ENCODE measurements at places on chromosomes 3 and 15.

GRCh38 chr3:148833223-148833622, 5.6 kb downstream of the CPB1 start:
- no peak for DNase-seq

DNA sequence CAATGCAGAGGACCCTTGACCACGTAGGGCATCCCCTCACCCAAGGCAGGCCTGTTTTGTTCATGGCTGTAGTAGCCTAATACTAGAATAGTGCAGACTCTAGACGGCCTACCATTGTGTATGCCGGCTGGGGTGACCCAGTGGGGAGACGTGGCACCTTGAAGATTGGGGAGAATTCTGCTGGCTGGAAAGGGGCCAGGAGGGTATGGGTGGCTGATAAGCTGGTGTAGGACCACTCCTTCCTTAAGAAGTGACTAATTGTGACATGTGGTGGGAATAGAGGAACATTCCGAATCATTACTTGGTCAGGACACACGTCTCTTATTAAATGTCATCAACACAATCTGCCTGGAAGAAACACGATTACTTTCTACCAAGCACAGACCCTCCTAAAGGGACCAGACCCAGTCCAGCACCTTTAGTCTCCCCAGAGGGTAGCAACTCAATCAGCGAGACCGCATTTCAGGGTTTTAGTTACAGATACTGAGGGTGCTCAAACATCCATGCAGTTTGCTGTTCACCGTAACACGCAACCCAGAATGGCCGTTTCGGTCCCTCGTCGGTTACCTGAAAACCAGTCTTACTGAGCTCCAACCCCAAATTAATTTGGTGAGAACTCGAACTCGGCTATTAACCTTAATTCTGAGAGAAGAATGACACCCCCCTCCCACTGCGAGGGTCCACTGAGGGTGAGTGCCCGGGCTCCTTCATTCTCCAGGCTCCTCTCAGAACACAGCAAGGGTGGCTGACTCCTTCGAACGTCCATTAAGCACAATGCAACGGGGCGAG, 1.6 kb upstream of the KLF13 start:
- no peak for DNase-seq

- no peak for DNase-seq
Observed at GRCh38 chr3:133996251-133996661, 33.5 kb downstream of the SLCO2A1 start.

DNA sequence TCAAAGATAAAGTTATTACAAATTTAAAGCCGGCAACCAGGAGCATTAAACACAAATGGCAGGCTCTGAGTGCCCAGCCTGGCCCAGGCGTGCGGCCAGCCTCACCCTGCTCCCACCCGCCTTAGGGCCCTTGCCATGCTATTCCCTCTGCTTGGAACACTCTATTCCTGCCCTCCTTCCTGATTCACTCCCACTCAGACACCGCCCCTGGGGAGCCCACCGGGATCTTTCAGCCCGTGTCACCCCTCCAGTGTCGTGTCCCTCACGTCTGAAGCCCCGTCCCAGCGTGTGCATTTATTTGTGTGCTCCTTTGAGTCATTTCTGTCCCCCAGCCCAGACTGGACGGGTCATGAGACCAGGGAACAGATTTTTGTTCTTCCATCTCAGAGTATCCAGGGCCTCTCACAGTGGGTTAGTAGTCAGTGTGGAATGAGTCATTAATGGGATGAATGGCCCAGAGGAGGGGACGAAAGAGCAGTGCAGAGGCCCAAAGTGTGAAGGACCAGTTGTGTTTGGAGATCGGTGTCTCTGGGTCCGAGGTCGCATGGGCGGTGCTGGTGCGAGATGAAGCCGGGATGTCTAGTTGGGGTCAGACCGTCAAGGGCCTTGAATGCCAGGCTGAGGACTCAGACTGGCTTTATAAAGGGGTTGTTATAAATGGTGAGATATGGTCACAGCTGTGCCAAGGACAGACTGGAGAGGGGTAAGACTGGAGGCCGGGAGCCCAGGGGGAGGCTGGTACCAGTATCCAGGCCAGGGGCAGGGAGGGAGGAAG, 58.9 kb upstream of the SLC6A6 start:
- DNase-seq: no peak

Data from omental fat pad (tissue), 4 donors.